ENCODE measurements at places on chromosomes 6 and 20.

- no peak overlapping the region for H3K4me3 ChIP-seq
- H3K27me3 ChIP-seq, result no peaks in the 10 kb centered on the region
- no peak for DNase-seq
- no peak overlapping the region for H3K27ac ChIP-seq
- H3K4me1 ChIP-seq, result no peaks in the 10 kb centered on the region
- no peaks in the 10 kb centered on the region for H3K36me3 ChIP-seq
These were observed 352.1 kb upstream of the SOX4 start for GRCh38 chr6:21241231-21242130.

- no peak for DNase-seq
- no peaks in the 10 kb centered on the region for H3K27me3 ChIP-seq
- H3K36me3 ChIP-seq, result no peaks in the 10 kb centered on the region
- no peak overlapping the region for H3K4me3 ChIP-seq
- no peak overlapping the region for H3K27ac ChIP-seq
- no peaks in the 10 kb centered on the region for H3K4me1 ChIP-seq
These were observed 36.2 kb upstream of the HMGA1 start for GRCh38 chr6:34200340-34200971.

DNA sequence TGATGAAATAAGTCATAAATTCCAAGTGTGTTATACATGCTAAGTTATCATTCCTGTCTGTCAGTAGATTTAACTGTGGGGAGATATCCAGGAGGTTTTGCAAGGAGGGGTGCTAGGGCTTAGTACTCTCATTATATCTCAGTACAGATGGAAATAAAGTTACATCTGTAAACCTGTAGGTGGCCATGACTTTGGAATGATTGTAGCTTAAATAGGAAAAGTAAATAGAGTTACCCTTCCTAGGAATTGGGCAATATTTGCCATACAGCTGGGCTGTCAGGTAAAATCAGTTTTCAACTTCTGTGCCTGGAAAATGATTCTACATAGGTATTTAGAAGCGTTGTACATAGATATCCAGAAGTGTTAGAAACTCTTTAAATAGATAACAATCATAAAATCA lies 19.8 kb upstream of the TGM3 start:
- H3K4me3 ChIP-seq, result no peak overlapping the region
- DNase-seq, result no peak
- H3K27ac ChIP-seq, result no peak overlapping the region
- H3K4me1 ChIP-seq, result no peaks in the 10 kb centered on the region

- DNase-seq, result no peak
- peak overlapping the region; percentile 42 for H3K27ac ChIP-seq
- H3K4me3 ChIP-seq, result no peak overlapping the region
- no peaks in the 10 kb centered on the region for H3K27me3 ChIP-seq
These were observed 165.8 kb upstream of the CITED2 start for GRCh38 chr6:139540276-139540675.

DNA sequence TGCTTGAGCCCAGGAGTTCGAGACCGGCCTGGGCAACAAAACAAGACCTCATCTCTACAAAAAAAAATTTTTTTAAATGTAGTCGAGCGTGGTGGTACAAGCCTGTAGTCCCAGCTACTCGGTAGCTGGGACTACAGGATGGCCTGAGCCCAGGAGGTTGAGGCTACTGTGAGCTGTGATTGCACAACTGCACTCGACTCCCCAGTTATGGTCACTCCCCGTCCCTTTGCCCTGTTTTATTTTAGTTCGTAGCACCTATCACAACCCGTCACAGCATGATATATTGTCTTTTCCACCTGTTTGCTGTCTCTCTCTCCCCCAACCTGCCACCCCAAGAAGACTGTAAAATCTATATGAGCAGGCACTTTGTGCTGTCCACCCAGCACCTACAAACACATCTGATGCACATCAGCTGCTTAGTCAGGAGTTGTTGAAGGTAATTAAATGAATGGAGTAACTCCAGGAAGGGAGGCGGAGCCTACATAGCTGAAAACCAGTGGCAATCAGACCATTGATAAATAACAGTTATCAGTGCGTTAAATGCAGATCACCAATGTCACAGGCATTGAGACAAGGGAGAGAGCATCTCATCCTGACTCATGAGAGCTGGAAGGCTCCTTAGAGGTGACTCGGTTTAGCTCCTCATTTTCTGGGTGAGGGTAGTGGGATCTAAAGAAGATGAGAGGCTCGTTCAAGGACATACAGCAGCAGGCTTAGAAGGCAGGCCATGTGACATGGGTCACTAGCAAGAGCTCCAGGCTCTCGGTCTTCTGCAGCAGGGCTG lies 14.4 kb upstream of the XRN2 start:
- H3K4me1 ChIP-seq, result no peaks in the 10 kb centered on the region
- no peaks in the 10 kb centered on the region for H3K36me3 ChIP-seq
- no peaks in the 10 kb centered on the region for H3K27me3 ChIP-seq
- DNase-seq, result no peak

Data from RWPE2 (cell line).